Activated CD4-positive, alpha-beta T cell treated with anti-CD3 and anti-CD28 coated beads for 1 hour (primary cell): ENCODE measurements at places on chromosomes 1 and 21.

DNA sequence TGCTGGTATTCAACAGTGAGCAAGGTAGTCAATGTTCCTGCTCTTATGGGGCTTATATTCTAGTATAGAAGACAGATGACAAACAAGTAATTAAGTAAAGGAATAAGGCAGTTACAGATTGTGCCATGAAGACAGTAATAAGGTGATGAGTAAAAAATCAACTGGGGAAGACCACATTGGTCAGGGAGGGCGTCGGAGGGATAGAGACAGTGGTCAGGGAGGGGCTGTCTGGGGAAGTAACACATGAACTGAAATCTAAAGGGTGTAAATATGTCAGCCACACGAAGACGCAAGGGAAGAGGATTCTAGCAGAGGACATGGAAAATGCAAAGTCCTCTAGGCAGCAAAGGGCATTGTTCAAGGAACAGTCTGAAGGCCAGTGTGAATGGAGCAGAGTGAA lies 10.1 kb downstream of the IL12RB2 start:
- DNase-seq, result no peak

- DNase-seq, result no peak
Measured at GRCh38 chr1:120178799-120179756, 2.8 kb upstream of the SEC22B start.

DNA sequence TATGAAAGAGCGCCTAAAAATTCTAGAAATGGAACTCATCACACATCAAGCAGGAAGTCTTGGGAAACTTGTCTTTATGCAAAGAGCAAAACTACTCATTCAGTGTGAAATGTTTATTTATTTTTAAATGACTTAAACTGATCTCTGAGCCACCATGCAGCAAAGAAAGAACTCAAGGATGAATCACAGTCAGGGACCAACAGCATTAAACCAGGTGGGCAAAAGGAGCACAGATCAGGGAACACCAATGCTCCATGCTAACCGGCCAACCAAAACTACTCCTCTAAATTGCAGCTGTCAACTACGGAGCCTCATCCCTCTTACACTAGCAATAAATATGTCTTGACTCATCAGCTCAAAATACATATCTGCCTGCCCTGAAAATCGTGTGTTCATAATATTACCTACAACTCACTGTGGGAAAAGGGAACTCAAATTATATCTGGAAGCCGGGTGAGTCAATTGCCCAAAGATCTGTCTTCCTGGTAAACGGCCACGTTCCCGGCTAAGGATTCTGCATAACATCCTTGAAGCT lies 129.2 kb downstream of the PTPN14 start:
- no peak for DNase-seq

DNA sequence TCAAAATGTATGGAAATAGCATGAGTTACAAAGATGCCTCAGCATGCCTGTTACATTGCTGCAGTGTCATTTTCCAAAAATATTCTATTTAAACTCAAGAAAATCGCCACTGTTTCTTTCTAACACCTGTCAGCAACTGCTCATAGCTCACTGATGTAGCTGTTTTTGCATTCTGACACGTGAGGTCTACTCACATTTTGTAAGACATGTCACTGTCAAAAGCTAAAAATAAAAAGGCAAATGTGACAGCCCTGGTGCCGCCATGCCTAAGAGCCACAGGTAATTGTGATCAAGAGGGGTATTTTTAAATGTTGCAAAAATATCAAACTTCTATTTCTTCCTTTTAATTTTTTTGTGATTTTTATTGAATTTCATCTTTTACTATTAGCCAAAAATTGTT lies 556.2 kb upstream of the TMPRSS15 start:
- DNase-seq, result no peak

- no peak for DNase-seq
Measured at GRCh38 chr1:175851749-175852148, 108.4 kb upstream of the TNR start.

GRCh38 chr1:162987866-162988265 lies 81.3 kb upstream of the RGS4 start:
- DNase-seq, result no peak

DNA sequence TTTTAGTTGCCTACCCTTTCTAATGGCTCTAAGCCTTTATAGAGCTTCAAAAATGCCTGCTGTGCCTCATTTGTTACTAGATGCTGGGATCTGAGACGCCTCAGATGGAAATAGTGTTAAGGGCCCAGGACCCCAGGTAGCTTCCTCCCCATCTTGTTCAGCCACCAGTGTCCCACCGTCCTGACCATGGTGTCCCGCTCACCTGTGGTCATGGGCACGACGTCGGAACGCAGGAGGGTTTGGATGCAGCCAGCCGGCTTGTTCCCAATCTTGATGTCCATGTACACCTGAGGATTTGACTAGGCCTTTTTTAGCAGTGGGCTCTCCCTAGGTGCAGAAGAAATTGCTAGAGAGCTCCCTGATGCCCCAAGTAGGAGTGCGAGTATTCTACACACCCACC lies 31.1 kb downstream of the PABPC4 start:
- DNase-seq, result no peak

- DNase-seq, result no peak
Measured at GRCh38 chr1:84957966-84958365, 38.9 kb downstream of the MCOLN2 start.

GRCh38 chr1:226563666-226564065 lies 15.1 kb downstream of the STUM start:
- no peak for DNase-seq
